Heart left ventricle (tissue), 16 donors: ENCODE measurements at places on chromosomes 3 and 15.

GRCh38 chr3:172221547-172221946 is 182.2 kb downstream of the FNDC3B start:
- no peak for DNase-seq

DNA sequence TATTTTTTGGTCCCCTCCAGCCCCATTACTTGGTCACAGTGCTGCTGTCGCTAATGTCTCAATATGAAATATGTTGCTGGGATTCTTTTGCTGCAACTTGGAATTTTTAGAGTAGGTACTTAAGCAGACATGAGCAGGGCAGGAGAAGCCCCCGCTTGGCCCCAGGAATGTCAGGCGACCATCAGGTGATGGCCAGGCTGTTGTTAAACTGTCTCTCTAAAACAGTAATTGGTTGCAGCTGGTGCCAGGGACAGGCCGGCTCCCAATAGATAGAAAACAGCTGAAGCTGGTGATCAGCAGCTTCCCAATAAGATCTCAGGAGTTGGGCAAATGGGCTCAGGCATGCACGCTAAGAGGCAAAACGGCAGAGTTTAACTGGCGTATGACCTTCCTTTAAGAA is 329.9 kb upstream of the TBL1XR1 start:
- no peak for DNase-seq

DNA sequence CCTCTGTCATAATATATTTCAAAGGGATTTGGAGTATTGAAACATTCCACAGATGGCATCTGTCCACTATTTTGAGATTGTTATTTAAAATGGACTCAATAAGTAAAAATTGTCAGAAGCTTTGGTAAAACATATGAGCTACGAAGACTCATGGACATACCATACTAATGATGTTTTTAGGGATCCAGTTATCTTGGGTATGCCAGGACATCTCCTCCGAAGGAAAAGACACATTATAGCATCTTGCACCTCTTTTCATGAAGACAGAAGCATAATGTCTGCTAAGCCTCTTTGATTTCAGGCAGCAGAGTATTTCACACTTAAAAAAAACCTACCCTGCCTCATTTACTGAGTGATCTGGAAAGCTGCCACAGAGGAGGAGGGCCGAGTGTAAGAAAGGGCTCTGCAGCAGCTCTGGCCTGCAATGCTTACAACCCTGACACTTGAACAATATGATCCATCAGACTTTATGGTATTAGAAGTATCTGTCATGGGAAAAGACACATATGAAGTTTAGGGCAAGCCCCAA is 284.8 kb downstream of the TUSC7 start:
- DNase-seq, result no peak

DNA sequence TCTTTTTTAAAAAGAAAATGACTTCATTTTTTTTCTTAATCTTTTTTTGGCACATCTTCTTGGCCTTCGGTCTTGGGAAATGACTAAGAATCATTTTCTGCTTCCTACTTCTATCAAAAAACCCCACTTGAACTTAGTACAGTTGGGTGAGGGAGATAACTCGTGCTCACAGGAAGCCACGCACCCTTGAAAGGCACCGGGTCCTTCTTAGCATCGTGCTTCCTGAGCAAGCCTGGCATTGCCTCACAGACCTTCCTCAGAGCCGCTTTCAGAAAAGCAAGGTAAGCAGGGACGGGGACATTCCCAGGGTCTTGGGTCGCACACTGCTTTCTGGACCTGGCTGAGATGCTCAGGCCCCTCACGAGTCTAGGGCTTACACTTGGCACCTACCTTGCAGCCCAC is at the start of gene CCR4:
Gene CCR4 (plus strand): TSS at position 235 of the 402 bp plus-strand sequence. CDS start 1,779 bp downstream, outside the sequence.
- DNase-seq, result no peak

DNA sequence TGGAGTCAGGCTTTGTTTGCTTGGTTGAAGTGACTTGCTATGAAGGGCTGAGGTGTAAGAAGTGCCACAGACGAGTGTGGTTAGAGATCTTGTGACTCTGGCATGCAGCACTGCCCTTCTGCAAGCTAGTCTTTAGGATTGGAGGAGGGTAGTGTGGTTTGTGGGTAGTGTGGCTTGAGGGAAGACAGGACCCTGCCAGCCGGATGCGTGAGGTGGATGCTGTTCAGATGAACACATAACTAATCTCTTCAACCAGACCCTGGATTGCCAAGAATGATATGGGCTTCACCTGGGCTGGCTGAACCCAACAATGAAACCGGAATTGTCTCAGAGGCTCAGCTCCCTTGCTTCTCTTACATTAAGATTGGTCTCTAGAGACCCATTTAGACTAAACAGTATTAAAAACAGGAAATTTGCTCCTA is 32.7 kb downstream of the STARD9 start:
- DNase-seq, result no peak

- no peak for DNase-seq
Measured at GRCh38 chr3:156782921-156783320, 43.2 kb upstream of the LEKR1 start.

DNA sequence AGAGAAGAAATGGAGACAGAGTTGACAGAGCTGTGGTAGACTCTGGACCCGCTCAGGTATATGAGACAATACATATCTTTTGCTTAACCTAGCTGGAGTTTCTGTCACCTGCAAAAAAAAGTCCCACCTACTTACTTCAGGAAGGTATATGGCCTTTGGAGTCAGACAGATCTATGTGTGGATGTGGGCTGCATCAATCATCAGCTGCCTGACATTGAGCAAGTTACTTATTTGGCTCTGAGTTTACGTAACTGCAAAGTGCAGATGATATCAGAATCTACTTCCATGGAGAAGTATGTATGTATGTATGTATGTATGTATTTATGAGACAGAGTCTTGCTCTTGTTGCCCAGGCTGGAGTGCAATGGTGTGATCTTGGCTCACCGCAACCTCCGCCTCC is 124.3 kb downstream of the MYLK start:
- DNase-seq, result no peak
